T-helper 17 cell (primary cell): ENCODE measurements at places on chromosomes 1 and 21.

- DNase-seq = no peak
These were observed 43.6 kb upstream of the SYT6 start for GRCh38 chr1:114196992-114197907.

- DNase-seq = no peak
These were observed 60.4 kb upstream of the BACH1 start for GRCh38 chr21:29238053-29238966.

DNA sequence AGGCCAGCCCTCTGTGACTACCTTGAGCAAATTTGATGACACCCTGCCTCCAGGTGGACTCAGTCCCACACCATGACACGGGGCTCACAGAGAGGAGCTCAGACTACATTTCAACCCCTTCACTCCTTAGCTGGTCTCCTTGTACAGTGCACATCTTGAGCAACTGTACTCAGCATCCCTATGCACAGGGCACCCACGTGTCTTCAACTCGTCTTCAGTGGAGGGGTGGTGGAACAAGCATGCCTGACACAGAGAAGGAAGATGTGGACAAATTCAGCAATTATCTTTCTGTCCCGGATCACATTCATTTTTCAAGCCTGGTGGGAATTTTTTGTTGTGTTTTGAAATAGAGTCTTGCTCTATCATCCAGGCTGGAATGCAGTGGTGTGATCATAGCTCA lies 213.7 kb downstream of the KAZN start:
- DNase-seq = no peak

- DNase-seq = no peak
These were observed 36.2 kb downstream of the CAMK2N1 start for GRCh38 chr1:20449735-20450311.

DNA sequence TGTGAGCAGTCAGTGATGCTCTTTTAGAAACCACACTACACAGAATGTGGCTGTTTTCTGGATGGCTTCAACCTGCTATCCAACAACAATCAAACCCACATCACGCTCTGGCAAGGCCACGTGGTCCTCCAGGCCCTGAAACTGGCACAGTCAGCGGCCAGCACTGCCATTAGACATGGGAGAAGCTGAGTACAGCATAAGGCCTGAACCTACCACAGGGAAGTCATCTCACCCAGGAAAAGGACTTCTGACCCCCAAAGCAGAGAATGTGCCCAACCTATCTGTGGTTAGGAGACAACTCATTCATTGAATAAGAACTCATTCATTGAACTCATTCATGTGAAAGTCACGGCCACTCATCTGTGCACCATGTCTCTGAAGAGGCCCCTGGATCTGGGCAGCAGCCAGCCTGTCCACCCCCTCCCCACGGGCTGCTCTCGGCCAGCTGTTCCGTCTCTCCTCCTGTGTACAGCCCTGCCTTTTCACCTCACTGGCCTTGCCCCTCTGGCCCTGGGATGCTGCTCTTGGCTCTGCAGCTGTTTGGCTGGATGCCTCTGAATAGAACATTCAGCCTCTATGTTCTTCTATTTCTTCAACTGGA lies 41.1 kb downstream of the C1orf198 start:
- no peak for DNase-seq

GRCh38 chr1:101121975-101122374 lies 96.4 kb upstream of the DPH5 start:
- DNase-seq = no peak

DNA sequence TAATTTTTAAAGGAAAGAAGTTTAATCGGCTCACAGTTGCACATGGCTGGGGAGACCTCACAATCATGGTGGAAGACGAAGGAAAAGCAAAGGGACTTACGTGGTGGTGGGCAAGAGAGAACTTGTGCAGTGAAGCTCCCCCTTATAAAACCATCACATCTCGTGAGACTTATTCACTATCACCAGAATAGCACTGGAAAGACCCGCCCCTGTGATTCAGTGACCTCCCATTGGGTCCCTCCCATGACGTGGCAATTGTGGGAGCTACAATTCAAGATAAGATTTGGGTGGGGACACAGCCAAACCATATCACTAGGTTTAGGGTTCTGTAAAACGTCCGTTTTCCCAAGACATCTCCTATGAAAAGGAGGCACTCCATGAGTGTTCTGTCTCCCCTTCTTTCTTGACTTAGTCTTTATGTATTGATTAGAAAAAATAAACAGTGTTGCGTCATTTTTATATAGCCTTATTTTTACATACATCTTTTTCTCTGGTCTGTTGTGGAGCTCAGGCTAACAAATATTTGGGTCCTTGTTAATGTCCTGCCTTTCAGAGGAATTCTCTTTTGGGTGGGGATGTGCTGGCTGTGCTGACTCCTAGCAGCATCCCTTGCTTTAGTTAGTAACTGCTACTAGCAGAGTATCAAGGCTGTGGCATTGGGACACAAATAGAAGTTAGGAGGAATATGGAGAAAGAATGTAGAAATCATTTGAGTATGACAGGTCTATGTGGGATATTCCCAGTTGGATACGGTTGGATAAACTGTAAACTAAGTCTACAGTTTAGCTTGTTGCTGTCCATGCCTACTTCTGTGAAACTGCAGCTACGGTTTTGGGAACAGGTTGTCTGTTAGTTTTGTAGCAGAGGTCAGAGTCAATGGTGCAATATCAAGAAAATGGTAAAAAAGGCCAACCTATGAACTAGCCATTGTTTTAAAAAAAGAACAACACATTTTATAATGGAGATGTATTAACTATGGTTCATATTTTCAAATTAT lies 23.5 kb downstream of the BACH1 start:
- no peak for DNase-seq

DNA sequence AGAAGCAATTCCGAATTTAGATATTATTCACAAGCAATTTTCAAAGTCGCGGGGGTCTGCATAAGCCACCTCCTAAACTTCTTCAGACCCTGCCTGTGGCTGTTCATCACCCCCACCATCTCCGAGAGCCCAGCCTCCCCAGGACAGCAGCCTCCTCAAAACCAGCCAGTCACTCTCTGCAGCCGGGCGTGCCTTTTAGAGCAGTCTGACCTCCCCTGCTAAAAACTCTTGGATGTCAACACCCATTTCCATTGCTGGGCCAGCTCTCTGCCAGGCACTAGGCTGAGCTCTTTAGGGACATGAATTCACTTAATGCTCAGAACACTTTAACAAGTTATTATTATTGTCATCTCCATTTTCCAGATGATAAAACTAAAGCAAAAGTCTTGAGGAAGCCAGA lies 11.7 kb downstream of the ADPRS start:
- DNase-seq = no peak

DNA sequence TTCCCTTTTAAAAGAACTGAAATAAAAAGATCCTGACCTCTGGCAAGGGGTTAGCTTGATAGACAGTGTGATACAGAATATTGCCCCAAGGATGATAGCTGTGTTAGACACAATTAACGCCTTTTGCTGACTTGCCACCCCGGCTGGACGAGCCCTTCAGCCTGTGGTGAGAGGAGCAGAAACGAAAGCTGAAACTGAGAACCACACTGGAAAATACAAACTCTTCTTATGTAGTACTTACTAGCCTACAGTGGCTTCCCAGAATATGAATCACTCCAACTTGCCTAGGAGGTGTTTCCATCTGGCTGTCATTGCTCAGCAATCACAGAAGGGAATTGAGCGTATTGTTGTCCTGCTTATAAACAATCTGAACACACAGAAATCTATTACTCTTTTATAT lies 22.9 kb downstream of the SAMSN1 start:
- DNase-seq = no peak

DNA sequence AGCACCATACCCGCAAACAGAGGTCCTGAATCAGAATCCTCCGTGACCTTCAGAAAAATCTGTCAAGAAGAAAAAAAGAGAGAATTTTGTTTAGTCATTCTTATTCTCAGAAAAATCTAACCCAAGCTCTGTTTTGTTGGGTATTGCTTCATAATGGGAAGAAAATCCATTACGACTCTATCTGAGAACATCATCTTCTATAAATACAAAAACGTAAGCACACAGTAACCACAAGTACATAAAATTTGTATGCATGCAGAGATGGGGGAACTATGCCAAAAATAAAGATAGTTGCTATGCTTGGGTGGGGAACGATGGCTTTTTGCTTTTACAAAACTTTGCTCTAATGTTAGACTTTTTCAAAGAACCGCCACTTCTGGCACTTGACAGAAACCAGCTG lies 84.2 kb downstream of the ABCA4 start:
- DNase-seq = no peak

GRCh38 chr1:58850636-58851035 lies 66.8 kb upstream of the JUN start:
- no peak for DNase-seq

- no peak for DNase-seq
These were observed at the start of gene TRIM17 for GRCh38 chr1:228416217-228416933. TRIM17 (minus strand) TSS chr1:228416861; CDS start chr1:228415072, 1,789 bp downstream.

DNA sequence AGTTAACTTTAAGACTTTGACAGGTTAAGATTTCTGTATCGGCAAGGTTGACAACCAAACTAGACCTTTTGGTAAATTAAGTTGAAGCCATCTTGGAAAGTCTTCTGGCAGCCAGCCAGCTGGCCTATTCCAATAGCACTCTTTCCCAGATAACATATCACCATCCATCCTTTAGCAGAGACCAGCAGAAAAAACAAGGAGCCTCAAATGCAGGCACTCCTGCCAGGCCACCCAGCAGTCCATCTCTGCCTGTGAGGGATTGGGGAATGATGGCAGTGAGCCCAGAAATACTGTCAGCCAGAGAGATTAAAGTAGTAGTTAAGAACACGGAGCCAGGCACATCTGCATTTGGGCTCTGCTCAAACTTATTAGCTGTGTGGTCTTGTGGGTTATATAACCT lies 19.4 kb downstream of the ZBTB40 start:
- no peak for DNase-seq

GRCh38 chr21:35316933-35317332 lies 267.8 kb upstream of the RUNX1 start:
- DNase-seq = no peak

GRCh38 chr1:29478151-29478791 lies 241.9 kb downstream of the PTPRU start:
- DNase-seq = no peak

DNA sequence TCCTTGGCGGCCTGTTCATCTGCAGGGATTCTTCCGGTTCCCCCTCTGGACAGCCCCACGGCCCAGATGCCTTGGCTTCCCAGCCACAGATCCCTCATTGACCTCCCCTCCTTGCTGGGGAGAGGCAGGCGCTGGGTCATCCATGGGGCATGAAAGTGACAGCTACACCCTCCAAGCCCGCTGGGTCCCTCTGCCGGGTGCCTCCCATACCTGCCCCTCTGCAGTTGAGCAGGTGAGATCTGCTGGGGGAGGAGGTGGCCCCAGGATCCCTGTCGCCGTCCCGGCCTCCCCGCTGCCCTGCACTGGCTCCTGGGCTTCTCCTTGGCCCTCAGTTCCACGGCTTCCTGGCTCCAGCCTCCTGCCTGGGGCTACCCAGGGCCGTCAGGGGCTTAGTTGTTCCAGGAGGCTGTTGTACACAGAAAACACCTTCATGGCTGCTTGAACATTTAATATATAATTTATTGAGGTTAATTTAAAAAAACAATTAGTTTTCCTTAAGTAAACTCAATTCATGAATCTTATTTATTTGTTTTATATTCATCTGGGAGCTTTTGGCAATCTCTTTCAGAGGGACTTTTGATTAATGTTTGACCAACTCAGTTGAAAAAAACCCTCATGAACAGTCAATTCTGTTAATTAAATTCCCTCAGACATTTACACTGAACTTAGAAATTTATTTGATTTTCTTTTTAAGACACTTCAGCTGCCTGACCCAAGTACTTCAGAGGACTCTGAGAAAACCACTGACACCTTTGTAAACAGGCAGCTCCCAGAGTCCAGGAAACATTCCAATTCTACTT lies 67.6 kb upstream of the ABCG1 start:
- no peak for DNase-seq

DNA sequence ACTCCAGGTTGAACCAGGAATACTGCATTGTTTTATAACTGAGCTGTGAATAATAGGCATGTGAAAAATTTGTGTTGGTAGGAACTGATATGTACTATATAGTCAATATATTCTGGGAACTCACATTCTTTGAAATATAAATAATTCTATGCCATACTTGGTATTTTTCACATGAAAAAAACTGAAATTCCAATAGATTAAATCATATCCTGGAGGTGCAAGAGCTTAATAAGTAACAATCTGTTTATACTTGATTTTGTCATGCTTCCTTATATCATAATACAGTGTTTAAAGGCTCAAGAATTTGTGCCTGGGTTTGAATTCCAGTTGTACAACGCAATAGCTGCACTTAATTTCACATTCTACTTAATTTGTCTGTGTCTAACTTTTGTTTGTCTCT lies 387.0 kb downstream of the USP25 start:
- no peak for DNase-seq

DNA sequence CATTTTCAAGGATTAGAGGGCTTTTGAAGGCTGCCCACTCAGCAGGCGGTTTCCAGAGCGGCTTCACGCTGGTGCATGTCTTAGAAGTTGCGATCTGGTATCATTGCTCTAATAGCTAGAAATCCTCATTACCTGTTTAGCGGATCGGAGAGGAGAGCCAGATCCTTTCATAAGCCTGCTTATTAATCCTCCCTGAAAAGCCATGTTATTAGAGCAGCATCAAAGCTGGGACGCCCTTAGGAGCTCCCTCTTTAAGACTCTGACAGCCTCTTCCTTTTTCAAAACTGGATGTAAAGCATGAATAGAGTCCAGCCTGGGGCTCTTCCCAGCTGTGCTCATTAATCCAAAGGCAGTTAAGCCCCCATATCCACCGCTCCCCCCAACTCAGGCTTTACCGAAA lies 13.9 kb upstream of the CTSE start:
- no peak for DNase-seq
